Epithelial cell of proximal tubule (primary cell): ENCODE measurements at places on chromosomes 5 and 9. TPM values are rescaled to one million over a fixed set of nuclear protein-coding genes. Genes with fewer than 3 reads are reported as not detected.
A peak's percentile ranks its signal among the peaks of the same experiment; 100 is the strongest.

- DNase-seq, result no peak
These were observed 43.9 kb downstream of the ANKRD31 start for GRCh38 chr5:75192804-75193203.

DNA sequence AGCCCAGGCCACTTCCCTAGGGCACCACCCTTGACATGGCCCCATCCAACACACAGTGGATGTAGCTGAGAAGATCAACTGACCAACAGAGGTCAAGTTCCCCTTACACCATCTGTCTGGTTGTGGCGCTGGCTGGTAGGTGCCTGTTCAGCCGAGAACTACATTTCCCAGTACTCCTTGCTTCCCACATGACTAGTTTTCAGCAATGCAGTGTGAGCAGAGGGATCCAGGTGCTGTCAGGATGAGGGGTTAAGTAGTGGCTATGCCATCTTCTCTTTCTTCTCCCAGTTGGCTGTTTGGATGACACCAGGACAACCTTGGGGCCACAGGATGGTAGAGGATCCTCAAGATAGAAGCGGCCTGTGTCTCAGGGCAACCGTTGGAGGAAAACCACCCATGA is 48.6 kb upstream of the SH3PXD2B start:
- no peak for DNase-seq

DNA sequence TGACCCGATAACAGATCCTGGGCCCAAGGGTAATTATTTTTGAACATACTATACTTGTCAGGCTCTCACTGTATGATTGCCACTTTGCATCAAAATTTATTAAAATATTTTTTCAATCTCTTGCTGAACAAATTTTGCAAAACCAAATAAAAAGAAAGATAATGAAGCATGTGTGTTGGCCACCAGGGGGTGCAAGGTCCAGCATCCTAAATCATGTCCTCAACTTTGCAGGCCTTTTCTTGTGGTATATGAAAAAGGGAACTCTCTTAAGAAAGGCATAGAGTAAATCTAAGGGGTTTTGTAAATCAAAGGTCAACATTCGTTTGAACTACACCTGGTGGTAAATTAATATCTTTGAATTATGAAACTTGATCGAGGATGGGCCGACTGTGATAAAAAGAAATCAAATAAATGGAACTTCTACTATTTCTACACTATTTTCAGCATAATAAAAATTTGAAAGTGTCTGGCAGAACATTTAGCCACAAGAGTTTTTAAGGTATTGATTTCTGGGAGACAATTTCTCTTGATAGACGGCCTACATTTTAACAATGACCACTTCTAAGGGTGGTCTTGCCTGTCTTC is 676.5 kb downstream of the DMRTA1 start:
- peak; percentile 4 for DNase-seq

DNA sequence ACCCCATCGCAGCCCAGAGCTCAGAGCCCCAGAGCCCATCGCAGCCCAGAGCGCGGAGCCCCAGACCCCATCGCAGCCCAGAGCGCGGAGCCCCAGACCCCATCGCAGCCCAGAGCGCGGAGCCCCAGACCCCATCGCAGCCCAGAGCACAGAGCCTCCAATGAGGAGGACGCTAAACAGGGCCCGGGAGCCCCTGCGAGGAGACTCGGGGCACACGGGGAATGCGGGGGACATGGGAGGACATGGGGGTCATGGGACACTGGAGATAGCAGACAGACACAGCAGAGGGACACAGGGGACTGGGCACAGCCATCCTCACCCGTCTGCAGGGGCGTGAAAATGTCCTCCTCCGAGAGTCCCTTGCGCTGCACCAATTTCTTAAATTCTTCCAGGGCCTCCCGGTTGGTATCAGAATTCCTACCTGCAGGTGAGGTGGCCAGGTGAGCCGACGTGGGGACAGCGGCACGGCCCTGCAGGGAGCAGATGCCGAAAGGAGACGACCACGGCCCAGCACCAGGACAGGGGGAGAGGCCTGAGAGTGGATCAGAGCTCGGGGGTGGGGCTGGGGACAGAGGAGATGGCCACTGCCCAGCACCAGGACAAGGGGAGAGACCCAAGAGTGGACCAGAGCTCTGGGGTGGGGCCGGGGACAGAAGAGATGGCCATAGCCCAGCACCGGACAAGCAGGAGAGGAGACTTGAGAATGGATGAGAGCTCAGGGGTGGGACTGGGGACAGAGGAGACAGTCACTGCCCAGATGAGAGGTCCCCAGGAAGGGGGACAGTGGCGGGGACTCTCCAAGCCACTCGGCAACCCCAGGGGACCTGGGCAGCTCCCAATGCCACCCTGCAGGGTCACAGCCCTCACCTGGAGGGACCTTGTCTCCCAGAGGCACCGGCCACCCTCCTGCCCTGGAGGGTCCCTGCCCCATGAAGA is 2.8 kb downstream of the OBP2B start:
- DNase-seq, result no peak

- DNase-seq, result no peak
These were observed 39.8 kb upstream of the PCSK5 start for GRCh38 chr9:75850459-75851200.

DNA sequence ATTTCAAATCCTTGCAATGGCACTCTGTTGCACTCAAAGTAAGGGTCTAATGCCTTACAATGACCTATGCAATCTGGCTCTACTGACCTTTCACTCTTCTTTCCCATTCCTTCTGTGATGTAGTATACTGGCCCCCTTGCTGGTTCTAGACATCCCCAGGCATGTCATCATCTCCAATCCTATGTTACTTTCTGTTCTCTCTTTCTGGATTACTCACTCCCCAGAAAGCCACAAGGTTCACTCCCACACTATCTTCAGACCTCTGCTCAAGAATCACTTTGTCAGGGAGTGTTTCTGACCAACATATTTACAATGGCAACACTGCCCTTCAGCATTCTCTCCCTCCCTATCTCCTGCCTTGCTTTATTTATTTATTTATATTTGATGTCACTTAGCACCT is 802.2 kb upstream of the WWC1 start:
- no peak for DNase-seq

GRCh38 chr9:81720450-81721086 is 31.2 kb upstream of the TLE1 start:
- no peak for DNase-seq

Gene FOXB2
- not detected in 2 replicates for total RNA-seq

Gene PAEP
- not detected in 2 replicates for total RNA-seq

Gene ZNF474
- not detected in 2 replicates for total RNA-seq

Gene SLC46A2
- not detected in 2 replicates for total RNA-seq

Gene GABRB2
- not detected in 2 replicates for total RNA-seq

Gene CNTFR
- total RNA-seq, result not detected in 2 replicates

Gene EIF4EBP3
- total RNA-seq, result 2.8 and 5.2 TPM in 2 replicates
